ENCODE measurements at places on chromosomes 11 and 22.

DNA sequence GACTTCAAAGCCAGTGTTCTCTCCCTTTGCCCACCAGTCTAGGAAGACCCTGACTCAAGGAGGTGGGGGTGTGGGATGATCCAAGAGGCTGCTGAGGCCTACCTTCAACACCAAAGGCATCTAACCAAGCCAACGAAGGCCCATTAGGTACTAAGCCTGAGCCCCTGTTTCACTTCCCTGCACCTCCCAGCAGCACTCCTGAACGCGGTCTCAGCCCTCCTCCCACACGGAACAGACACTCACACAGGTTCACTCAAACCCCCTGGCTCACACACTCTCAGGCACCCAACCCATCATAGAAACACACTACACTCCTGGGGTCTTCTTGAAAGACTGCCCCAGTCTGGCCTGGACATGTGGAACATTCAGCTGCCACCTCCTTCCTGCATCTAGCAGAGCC is 40.7 kb downstream of the SLC22A12 start:
- DNase-seq, result no peak

DNA sequence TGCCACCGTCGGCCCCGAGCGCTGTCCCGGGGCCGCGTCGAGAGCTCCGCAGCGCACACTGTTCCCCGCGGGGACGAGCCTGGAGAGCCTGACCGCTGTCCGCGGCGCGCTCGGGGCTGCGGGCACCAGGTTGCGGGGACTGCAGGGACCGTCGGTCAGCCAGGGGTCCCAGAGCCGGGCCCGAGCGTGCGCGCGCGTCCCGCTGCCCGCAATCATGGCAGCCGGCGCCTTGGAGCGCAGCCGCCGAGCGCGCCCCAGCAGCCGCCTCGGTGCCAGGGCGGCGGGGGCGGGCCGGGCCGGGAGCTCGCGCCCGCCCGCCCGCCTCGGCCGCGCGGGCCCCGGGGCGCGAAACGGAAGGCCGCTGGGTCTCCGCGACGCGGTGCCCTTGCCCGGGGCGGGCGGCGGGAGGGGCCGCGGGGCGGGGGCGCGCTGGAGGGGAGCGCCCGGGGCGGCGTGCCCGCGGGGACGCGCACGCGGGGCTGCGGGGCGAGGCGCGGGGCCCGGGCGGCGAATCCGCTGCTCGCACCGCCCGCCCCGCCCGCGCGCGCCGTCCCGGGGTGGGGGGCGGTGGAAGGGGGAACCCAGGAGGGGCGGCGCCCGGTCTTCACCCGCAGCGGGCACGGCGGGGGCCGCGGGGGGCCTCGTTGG is 79.4 kb upstream of the PPARA start:
- DNase-seq, result peak; percentile 67

DNA sequence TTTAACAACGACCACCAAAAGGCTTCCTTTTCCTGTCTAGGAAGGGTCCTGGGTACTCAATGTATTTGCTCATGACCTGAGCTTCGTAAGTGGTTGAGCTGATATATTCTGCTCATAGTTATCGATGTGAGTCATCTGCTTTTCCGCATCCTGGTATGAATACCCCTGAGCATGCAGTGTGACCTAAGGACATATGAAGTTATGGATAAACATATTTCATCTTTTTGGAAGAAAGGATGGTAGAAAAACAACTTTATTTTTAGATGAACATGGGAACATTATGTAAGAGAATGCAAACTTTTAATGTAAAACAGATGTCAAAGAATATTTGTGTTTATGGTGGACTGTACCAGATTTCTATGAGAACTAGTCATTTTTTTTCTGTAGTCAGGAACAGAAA is 28.4 kb downstream of the TRPC6 start:
- no peak for DNase-seq

- no peak for DNase-seq
These were observed 4.2 kb downstream of the USP35 start for GRCh38 chr11:78192911-78193351.

DNA sequence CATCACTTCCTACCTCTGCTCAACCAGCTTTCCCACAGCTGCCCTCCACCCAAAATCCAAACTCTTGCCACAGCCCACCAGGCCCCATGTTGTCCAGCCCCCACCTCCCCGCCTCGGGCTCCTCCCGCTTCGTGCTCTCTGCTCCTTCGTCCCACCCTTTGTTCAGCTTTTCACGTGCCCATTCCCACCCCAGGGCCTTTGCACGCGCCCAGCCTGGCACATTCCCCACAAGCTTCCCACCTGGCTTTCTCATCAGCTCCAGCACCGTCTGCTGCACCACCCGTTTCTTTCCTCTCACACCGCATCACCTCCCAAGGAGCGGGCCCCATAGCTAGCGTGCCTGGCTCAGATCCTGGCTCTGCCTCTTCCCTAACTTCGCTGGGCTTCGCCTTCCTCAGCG is 54.8 kb downstream of the SCUBE1 start:
- no peak for DNase-seq

- DNase-seq, result no peak
These were observed 4.4 kb upstream of the ZNF280B start for GRCh38 chr22:22512951-22513350.

- DNase-seq, result no peak
These were observed 64.5 kb downstream of the C11orf91 start for GRCh38 chr11:33636104-33636503.

DNA sequence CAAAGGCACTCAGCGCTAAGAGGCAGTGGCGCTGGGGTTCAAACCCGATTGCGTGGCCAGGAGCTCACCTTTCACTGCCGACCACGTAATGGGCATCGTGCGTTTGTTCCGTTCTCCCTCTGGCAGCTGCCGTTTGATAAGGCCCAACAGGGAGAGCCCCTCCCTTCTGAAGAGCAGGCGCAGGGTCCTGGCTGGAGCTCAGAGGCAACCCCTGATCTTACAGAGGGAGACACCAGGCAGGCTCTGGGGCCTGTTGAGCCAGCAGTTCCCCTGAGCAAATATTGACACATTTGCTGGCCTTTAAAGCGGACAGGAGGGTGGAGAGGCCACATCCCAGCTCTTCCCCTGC is 11.7 kb upstream of the C1QTNF6 start:
- DNase-seq, result no peak

- DNase-seq, result no peak
These were observed 479.4 kb downstream of the JRKL start for GRCh38 chr11:96869207-96869606.

DNA sequence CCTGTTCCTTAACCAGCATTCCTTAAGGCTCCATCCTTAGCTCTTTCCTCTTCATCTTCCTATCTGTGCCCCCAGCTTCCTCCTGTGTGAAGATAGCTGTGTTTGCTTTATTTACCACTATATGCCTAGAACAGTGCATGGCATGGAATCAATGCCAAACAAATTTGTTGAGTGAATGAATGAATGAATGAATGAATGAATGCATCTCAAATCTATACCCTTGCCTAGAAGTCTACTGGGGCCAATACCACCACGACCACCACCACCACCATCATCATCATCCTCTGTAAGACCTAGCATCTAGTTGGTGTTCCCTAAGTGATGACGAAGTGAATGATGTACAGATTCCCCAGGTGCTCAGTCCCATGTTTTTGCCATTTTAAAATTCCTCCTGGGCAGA is 819 bp upstream of the OTOG start:
- no peak for DNase-seq

- DNase-seq, result no peak
These were observed 483.0 kb downstream of the MN1 start for GRCh38 chr22:27318516-27318915.

GRCh38 chr11:46560300-46560991 is 33.4 kb downstream of the AMBRA1 start:
- no peak for DNase-seq

DNA sequence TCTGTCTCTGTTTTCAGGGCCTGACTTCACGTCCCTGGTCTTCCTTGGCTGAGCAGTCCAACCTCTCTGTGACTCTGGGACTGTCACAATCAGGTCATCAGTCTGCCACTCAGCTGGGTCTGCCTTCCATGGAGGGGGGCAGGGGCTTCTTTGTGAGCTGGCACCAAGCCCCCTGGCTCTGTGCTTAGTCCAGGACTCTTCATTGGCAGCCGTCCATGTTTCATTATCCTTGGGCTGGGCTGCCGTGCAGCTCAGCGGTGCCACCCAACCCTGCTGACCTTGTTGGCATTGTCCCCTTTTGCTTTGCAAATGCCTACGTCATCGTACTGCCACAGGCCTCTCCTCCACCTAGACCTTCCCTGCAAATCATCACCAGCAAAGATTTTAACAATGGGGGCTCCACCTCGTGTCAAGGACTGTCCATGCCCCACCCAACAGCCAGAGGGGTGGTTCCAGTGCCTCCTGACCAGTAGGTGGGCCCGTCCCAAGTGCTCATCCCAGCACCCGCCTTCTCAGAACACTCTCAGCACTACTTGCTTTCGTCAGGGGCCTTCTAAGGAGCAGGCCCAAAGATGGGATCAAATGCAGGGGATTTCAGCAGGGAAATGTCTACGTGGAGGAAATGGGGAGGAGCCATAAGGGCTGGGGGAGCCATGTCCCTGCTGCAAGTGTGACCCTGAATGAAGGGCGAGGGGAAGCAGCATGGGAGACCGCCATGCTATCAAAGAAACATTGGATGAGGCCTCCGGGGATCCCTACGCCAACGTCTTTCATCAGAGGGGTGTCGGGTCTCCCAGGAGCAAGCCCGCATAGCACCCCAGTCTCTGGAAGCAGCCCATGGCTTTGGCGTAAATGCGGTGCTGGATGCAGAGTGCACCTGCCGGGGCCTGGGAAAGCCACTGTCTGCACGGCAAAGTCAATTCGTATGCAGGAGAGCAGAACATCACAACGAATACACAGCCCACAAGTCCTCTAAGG is 18.2 kb downstream of the KRTAP5-6 start:
- no peak for DNase-seq

DNA sequence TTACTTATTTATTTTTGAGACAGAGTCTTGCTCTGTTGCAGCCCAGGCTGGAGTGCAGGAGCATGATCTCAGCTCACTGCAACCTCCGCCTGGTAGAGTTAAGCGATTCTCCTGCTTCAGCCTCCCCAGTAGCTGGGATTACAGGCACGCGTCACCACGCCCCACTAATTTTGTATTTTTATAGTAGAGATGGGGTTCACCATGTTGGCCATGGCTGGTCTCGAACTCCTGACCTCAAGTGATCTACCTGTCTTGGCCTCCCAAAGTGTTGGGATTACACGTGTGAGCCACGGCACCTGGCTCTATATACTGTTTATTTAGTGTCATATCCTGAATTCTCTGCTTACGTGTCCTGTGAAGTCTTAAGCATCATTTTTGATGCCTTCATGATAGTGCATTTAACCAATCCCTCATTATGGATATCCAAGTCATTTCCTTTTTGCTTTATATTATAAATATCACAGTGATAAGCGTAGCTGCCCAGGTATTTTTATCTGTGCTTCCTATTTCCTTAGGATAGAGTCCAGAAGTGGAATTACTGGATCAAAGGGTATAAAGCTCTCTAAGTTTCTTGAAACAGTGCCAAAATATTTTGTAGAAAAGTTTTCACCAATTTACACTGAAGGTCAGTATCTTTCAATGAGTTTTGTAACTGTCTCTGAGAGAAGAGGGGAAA is 871 bp upstream of the SIDT2 start:
- DNase-seq, result no peak

DNA sequence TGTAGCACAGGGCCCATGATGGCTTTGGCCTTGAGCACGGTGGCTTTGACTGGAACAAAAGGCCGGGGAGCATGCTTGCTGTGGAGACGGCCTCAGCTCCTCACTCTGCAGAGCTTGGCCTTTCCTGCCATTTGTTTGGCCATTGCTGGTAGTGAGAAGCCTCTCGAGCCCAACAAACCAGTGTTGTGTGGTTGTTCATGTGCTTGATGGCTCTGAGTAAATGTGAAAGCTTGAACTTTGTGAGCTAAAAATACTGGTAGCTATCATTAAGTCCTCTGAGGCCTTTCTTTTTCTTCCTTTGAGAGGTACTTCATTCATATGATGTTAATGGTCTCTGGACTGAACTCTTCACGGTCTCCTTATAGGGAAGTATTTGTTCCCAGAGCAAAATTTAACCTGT is 39.6 kb downstream of the NAT10 start:
- DNase-seq, result no peak

DNA sequence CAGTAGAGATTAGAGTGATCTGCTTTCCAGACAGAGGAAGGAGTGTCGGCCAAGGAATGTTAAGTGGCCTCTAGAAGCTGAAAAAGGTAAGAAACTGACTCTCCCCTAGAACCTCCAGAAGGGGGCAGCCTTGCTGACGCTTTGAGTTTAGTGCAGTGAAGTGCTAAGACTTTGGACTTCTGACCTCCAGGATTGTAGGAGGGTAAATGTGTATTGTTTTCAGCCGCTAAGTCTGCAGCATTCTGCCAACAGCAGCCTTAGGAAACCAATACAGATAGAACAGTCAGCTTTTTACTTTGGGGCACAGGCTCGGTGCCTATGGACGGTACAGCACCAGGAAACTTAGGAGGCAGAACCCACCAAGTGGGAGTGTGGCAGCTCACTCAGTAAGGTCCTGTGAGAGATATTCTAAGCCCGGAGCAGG is 3.6 kb upstream of the TBC1D22A start:
- peak; percentile 66 for DNase-seq

GRCh38 chr11:70411713-70412452 is 13.6 kb downstream of the CTTN start:
- DNase-seq, result no peak

- no peak for DNase-seq
These were observed 1126.3 kb upstream of the RAG2 start for GRCh38 chr11:37724315-37724714.

DNA sequence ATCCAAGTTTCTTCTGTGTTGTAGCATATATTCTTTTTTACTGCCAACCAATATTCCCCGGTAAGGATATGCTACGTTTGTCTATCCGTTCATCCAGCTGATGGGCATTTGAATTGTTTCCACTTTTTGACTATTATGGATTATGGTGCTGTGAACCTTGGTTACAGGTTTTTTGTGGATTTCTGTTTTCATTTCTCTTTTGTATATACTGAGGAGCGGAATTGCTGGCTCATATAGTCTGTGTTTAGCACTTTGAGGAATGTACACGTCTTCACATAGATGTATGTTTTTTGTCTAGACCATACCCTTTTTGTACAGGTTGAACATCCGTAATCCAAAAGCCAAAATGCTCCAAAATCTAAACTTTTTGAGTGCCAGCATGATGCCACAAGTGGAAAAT is 23.6 kb downstream of the RCOR2 start:
- DNase-seq, result no peak

GRCh38 chr22:28799606-28800307 is 612 bp downstream of the XBP1 start:
- no peak for DNase-seq

- no peak for DNase-seq
These were observed 32.4 kb downstream of the SLN start for GRCh38 chr11:107679255-107680024.

DNA sequence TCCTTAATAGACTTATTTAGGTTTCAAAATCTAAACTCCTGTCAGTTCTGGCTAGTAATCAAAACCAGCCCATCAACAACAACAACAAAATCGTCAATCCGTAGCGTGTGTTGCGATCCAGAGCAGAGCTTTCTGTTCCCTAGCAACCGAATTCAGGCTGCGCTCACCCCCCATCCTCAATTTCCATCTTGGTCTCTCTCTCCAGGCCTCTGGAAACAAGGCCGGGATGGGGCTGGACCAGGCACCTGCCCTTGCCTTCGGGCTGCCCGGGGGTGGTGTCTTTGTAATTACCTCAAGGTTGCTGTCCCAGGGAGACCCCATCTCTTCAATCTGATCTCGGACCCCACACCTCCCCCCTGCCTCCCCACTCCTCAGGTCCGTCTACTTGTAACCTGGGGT is 1341.5 kb downstream of the BRD1 start:
- no peak for DNase-seq

- DNase-seq, result no peak
These were observed 4.0 kb downstream of the NLRX1 start for GRCh38 chr11:119172513-119172912.

GRCh38 chr11:131653260-131653659 is 282.8 kb downstream of the NTM start:
- no peak for DNase-seq

- DNase-seq, result no peak
These were observed 15.8 kb upstream of the SLC36A4 start for GRCh38 chr11:93213622-93214021.
